Pulmonary artery endothelial cell (primary cell): ENCODE measurements at places on chromosomes 11 and 22. TPM values are rescaled to one million over a fixed set of nuclear protein-coding genes. Genes with fewer than 3 reads are reported as not detected.

GRCh38 chr11:45648931-45649330 lies 16.5 kb downstream of the CHST1 start:
- no peak for DNase-seq

The SLCO2B1 gene
- total RNA-seq: 0.13 and 0.25 TPM in 2 replicates

DNA sequence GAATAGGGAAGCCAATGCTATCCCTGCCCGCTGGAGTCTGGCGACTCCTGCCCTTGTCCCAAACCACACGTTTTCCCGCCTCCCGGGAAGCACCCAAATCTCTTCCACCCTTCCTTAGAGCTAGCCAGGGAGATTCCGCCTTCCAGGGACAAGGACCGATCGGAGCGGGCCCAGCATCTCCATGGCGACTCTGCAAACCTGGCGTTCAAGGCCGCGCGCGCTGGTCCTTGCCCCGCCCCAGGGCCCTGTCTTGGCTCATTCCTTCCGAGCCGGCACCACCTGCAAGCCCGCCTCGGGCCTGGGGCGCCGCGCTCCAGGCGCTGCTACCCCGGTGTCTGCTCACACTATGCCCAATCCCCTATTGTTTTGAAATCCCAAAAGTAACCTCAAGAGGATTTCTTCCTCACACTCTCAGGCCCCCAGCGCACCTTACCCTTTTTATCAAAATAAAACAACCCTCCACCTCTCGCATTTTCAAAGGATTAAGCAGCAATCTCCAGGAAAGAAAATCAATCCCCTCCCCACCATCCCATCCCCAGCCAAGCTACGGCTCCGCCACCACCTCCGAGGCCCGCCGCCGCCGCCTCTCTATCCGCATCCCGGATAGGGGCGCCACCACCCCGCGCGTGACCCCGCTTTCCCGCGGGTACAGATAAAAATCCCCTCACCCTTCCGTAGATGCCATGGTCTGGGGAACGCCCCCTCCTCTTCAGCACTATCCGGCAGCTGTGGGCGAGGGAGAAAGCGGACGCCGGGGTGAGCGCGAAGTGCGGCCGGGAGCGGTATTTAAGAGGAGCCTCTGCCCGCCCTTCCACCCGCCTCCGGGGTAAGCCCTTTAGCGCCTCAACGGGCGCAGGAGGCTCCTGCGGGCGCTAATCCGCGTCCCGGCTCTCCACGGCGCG lies 825 bp downstream of the SLC1A2 start:
- DNase-seq: no peak

The SCN2B gene
- total RNA-seq: not detected in 2 replicates

The MMP8 gene
- total RNA-seq: not detected in 2 replicates

DNA sequence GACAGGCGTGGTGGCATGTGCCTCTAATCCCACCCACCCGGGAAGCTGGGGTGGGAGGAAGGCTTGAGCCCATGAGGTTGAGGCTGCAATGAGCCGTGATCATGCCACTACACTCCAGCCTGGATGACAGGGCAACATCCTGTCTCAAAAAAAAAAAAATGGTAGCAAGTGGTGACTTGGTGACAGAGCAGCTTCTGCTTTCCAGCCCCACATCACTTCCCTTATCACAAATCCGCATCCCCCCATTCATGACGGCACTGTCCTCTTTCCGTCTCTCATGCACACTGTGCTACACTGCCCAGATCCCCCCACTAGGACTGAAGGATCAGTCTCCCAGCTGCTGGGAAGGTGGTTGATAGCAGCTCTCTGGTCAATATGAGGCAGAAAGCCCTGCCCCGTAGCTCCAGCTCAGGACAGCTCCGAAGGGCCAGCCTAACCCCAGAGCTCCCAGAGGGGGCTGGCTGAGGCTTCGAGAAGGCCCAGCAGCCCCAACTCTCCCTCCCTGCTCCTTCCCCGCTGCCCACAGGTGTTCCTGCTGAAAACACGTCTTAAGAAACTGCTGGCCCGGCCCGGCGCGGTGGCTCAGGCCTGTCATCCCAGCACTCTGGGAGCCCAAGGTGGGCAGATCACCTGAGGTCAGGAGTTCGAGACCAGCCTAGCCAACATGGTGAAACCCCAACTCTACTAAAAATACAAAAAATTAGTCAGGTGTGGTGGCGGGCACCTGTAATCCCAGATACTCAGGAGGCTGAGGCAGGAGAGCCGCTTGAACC lies 15.9 kb downstream of the PGA5 start:
- DNase-seq: no peak

DNA sequence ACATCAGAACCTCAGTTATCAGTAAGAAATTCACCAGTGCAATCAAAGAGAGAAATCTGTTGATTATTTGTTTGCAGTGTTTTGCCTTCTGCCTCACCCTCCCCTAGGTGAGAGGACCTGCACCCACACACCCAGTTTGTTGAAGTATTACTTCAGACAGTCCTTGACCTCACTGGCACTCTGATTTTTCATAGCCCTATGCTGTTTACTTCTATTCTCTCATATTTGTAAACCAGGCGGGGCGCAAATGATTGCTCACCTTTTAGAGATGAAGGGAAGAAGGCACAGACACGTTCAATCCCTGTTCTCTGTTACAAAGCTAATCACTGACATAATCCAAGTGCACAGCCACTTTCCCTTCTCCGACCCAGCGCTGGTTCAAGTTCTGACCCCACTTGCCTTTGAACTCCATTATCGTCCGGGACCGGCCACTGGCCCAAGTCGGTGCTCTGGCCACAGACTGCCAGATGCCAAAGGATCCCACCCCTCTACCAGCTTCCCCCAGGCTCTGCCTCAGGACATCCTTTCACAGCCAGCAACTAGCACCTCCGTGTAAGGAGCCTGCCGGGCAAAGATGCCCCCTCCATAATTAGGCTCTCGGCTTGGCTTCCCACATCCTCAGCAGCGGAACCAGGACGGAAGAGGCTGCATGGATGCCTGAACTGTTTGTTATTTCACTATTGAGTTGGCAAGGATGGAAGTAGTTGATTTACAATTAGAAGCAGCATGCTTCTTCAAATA lies 1.7 kb downstream of the ETS1 start:
- DNase-seq: no peak

The MAP6 gene
- total RNA-seq: 0.13 and 0.14 TPM in 2 replicates

- no peak for DNase-seq
Measured at GRCh38 chr22:44711241-44711560, 9.2 kb downstream of the PRR5 start.

DNA sequence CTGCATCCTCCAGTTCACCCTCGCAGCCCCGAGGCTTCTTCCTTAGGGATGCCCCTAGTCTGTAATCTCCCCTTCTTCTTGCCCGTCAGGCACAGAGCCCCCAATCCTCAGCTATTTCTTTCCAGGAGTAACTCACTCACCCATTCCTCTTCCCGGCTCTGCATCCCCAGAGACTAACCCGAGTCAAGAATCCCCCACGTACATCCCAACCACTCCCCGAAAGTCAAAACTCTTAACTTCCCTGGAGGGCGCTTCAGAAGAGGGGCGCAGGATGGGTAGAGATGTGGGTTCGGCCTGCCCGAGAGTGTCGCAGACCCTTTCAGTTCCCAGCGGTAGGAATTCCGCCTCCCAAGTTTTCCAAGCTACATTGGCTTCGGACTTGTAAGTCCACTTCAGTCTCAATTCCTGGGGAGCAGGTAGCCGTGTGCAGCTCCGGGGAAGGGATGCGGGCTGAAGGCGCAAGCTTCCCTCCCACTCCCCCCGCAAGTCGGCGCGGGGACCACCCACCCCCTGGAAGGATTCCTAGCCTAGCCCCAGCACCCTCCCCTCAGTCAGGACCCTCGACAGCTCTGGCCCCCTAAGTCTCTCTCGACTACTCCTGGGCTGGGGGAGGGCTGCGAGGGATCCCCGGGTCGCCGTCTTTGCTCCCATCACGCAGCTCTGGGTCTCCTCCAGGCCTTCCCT lies 871 bp downstream of the BDNF start:
- DNase-seq: no peak

The OR8D1 gene
- total RNA-seq: not detected in 2 replicates

- DNase-seq: no peak
Measured at GRCh38 chr11:120556797-120557196, 45.2 kb downstream of the GRIK4 start.

GRCh38 chr11:128365044-128365443 lies 222.3 kb downstream of the ETS1 start:
- DNase-seq: no peak

DNA sequence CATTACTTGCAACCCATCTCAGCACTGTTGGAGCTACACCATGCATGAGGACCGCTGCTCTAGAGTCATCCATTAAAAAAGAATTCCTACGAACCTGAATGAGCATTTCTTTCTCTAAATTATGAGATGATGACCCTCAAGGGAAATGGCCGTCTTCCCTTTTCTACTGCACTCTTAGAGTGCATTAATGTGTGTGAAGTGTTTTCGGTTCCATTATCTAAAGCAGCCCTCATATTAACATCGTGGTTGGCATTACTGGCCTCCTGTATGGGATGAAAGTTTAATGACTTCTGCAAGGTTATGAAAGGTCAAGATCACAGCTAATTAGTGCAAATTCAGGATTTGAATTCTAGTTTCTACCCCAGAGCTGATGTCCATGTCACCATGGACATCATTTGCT lies 16.7 kb downstream of the CD44 start:
- DNase-seq: no peak

DNA sequence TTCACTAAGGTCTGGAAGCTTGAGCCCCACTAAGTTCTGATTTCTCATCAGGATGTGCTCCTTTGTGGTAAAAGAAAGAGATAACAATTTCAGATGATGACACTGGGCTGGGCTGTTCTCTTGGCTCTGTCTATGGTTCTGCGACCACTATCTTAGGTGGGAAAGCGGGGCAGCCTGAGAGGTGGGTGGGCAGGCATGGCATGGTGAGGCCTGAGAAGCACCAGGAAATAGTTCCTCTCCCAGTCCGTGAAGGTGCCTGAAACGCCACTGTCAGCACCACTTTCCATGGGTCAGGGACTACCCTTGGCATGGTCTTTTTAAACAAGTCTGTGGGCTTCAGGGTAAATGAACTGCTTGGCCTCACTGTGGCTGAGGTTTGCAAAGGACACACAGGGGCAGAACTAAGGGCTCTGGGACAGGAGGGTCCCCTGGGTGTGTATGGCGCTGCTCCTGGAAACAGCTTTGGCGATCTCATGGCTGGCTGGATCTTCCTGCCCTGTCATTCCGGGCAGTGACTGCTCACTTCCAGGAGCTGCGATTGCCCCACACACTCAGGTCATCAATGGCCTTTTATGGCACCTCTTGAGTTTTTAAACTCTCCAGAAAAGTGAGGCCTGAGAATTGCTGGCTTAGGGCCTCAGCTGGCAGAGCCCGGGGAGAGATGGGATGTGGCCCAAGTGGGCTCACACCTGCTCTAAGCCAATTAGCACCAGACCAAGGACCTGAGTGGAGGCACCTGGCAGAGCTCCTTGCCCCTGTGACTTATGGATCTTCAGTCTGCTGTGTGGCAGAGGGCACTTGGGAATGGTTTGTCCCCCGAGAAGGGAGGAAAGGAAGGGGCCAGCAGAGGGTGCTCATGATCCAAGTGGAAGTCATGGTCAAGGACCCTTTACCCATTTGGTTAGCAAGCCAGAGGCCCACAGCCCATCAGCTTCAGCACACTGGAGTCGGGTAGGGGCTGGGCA lies 55.6 kb upstream of the LYVE1 start:
- DNase-seq: no peak

DNA sequence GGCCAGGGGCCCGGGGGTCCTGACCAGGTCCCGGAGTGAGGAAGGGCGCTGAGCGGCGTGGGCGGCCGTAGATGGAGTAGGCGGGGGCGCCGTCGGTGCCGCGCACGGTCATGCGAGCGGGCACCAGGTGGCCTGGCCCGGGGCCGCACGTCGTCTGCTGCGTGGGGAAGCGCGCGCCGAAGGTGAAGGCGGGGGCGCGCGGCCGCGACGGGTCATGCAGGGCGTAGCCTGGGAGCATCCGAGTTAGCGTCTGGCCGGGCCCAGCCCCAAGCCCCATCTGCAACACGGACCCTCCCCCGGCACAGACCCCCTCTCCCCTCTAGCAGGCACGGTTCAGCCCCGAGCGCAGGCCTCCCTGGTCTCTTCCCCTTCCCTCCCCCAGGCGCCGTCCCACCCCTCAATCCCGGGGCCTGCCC lies 1.7 kb upstream of the TYMP start:
- DNase-seq: no peak

DNA sequence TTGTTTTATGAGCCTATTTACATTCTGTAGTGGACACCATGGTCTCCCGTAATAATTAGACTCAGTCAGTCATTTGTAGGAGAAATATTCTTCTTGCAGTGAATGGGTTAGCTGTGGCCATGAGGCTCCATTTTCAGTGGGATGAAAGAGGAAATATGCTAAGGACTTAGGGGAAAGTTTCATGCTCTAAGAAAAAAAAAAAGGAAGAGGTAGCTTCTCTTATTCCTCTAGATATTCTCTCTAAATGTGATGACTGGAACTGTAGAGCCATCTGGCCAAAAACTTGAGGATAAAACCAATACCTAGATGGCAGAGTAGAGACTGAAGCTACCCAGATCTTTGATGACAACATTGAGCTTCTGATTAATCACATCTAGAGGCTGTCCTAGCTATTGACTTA lies 75.8 kb upstream of the SESN3 start:
- no peak for DNase-seq

DNA sequence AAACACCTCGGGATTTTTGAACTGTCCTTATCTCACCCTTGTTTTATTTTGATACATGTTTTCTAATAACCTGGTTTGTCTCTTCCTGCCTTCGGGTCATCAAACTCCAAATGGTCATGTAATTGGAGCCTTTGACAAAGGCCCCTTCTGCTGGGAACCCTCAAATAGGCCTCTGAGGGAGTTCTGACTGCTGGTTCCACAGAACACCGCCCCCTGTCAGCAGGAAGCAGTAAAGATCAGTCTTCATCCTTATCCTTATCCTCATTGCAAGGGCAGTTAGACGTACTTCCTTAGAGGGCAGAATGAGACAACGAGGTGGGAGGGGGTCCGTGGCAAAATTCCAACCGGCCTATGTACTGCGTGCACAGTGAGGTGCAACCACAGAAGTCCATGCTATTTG lies 12.1 kb downstream of the TRIM51 start:
- DNase-seq: no peak

- DNase-seq: peak; percentile 48
Measured at GRCh38 chr11:29293825-29294224, 723.0 kb downstream of the KCNA4 start.

DNA sequence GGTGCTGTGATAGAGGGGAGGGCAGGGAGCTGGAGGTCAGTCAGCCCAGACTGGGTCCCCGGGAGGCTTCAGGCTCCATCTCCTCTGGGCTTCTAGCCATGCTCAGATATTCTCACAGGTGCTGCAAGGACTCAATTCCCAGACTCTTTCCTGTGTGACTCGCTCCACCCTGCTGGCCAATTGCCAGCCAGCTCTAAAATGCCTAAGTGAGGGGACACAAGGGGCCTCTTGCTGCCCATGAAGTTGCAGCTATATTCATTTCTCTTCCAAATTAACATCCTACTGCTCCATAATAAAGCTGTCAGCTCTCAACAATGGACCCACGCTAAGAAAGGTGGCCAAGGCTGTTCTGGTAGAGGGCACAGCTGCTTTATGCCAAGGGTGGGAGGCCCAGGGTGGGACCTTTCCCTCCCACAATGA lies 101.5 kb downstream of the PLEKHA7 start:
- DNase-seq: no peak

GRCh38 chr11:35683728-35684339 lies 21.3 kb downstream of the TRIM44 start:
- no peak for DNase-seq

- DNase-seq: peak; percentile 95
Measured at GRCh38 chr11:130042093-130042591, 27.6 kb upstream of the APLP2 start.
